ENCODE measurements at places on chromosomes 4 and X. TPM values are rescaled to one million over a fixed set of nuclear protein-coding genes. Genes with fewer than 3 reads are reported as not detected.

Gene CTAG1B
- total RNA-seq, result not detected

Gene SORCS2
- not detected for total RNA-seq

Gene COL4A6
- 0.47 TPM for total RNA-seq

Gene ARR3
- total RNA-seq, result not detected

Gene SH3BP2
- total RNA-seq, result 18.7 TPM

Gene SLC25A6
- 125 TPM for total RNA-seq

Gene FRG2
- 0.17 TPM for total RNA-seq

Gene LNX1
- total RNA-seq, result 0.39 TPM

Gene NDP
- total RNA-seq, result 29.2 TPM

Gene PDE5A
- total RNA-seq, result 42.0 TPM

Gene PLK4
- 13.8 TPM for total RNA-seq

Gene RNF175
- not detected for total RNA-seq

DNA sequence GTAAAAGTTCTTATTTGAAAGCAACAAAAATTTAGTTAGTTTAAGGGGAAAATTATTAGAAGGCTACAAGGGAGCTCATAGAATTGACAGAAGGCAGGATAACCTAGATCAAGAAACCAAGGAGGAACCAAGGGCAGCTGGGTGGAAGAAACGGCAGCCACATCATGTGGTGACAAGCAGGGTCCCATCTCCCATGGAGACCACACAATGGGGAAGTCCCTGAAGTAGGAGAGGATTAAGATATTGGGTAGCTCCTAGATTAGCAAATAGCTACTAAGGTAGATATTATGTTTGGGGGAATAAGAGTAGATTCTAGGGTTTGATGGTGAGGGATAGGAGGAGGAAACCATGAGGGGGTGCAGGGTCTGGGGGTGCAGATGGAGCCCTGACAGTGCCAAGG is 48.0 kb upstream of the TMEM154 start:
- DNase-seq, result no peak

DNA sequence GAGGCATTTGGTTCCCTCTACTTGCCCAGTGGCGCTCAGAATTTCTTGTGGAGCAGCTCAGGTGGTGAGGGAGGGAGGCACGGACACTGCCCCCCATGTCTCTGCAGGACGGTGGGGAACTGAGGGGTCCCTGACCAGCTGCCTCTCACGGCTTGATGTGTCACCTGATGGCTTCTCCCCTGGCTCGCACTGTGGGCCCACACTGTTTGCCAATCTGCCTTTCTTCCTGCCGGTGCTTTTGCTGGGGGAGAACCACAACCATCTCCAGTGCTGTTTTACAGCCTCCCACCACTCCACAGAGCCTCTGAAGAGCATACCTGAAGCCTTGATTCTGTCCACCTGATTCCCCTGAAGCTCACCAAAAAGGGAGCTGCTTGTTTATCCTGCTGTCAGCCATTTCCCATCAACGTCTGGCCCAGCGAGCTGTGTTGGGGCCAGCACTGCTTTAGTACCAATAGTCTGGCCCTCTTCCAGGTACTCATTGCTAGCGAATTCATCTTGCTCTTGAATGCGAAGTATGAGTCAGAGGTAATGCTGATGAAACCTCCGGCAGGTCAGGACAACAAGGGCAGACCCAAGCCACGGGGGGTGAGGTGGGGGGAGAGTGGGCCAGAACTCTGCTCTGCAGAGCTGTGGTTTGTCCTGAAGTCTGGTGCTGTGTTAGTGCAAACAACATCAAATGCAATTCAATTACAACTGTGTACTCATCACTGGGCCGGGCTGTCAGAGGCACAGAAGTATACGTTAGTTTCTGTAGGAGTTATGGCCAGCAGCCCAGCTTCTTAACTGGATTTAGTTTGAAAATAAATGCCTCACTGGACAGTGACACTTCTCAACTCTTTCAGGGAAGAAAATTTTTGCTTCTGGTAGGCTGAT is 208.3 kb upstream of the JADE1 start:
- peak; percentile 97 for DNase-seq

DNA sequence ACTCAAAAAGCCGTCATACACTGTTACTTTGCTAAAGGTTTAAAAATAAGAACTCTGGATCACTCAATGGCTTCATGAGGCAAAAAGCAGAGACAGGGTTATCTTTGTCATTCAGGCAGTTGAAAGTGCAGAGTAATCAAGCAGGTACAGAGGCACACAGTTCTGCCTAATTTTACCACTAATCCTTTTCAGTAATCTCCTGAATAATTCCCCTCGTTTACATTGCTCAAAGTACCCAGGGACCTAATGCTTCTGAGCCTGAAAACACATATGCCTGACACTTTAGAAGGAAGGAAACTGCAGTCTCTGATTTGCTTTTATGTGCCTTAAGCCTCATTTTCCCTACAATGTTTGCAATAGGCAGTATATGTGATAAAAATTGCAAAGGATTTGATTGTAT is 71.4 kb upstream of the TRAM1L1 start:
- no peak for DNase-seq

DNA sequence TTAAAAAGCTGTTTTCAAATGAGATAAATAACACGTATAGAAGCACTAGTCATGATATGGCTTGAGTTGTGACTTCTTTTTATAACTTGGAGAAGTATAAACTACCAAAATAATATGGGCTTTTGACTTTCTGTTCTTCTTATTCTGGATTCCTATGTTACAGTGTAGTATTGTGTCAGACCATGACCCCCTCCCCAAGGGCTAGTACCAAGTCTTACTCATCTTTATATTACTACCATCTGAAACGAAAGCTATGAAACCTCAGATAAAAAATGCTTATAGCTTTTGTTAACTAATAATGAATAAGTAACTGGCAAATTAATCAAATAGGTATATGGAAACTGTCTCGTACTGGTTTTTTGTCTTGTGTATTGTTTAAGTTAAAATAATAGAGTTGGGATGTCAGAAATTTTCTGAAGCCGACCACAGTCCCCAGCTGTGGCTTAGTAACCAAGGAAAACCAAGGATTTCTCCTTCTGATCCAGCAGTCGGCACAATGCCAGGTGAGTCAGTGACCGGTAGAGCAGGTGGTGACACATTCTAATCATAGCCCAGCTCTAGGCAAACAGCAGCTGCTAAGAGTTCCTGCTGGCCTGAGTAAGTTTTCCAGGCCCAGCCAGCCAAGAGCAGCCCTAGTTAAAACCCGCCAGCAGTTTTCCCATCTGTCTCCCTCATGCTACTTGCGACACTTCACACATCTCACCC is 163.3 kb upstream of the PRDX4 start:
- peak; percentile 92 for DNase-seq

DNA sequence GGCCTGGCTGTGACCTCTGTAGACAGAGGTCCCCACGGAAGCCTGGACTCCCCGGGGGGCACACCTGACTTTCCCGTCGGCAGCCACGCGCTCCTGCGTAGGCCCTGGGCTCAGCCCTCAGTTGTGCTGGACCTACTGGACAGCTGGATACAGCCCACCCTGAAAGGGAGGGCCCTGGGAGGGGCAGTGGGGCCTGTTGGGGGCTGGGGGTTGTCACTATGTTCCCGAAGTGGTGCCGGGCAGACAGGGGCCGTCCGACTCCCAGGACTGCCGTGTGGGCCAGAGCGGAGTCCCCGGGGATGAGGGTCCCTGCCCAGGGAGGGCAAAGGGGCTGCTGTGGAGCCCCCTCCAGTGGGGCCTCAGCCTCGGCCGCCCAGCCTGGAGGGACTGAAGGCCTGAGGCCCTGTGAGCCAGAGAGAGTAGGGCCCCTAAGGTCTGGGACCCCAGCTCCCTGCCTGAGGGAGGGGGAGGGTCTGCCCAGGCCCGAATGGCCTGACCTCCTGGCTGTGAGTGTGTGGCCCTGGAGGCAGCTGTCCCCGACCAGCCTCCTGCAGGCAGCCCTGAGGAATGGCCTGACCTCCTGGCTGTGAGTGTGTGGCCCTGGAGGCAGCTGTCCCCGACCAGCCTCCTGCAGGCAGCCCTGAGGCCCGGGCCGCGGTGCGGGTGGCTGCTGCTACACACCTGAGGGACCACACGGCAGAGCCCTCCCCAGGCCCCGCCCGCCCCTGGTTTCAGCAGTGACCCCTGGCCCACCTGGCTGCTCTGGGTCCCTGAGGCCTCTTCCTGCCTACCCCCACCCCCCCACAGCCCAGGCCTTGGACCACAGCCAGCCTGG is 25.8 kb downstream of the FGFRL1 start:
- DNase-seq, result no peak

DNA sequence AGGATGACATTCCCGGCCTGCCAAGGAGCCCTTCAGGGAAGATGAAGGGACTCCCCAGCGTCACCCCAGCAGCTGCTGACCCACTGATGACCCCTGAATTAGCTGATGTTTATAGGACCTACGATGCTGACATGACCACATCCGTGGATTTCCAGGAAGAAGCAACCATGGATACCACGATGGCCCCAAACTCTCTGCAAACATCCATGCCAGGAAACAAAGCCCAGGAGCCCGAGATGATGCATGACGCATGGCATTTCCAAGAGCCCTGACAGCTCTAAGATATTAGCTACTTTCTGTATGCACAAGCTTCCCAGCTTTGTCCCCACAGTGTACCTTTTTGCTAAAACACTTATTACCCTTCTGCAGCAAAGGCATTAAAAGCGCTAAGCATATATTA is 14.4 kb downstream of the AMBN start:
- peak; percentile 71 for DNase-seq

GRCh38 chr4:13529128-13529919 is 15.0 kb downstream of the NKX3-2 start:
- DNase-seq, result no peak

GRCh38 chrX:16931371-16931770 is 15.1 kb upstream of the REPS2 start:
- DNase-seq, result no peak

DNA sequence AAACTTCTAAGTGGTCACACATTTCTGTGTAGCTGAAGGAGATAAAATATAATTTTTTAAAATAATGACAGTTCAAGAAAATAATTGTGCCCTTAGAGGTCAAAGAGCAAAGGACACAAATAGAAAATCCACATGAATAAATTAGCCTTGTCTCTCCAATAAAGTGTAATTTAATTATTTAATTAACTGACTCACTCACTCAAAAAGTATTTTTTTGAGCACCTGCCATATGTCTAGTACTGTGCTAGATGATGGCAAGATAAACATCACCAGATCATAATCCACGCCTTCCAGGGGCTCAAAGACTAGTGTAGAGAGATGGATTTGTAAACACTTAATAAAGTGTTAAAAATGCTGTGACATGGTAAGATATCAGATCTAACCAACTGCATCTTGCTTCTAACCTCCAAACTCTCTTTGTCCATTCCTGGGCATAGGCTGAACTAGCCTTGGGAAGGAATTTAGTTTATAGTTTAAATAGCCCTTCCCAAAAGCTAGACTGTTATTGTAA is 112.5 kb downstream of the SCLT1 start:
- DNase-seq, result peak; percentile 7

DNA sequence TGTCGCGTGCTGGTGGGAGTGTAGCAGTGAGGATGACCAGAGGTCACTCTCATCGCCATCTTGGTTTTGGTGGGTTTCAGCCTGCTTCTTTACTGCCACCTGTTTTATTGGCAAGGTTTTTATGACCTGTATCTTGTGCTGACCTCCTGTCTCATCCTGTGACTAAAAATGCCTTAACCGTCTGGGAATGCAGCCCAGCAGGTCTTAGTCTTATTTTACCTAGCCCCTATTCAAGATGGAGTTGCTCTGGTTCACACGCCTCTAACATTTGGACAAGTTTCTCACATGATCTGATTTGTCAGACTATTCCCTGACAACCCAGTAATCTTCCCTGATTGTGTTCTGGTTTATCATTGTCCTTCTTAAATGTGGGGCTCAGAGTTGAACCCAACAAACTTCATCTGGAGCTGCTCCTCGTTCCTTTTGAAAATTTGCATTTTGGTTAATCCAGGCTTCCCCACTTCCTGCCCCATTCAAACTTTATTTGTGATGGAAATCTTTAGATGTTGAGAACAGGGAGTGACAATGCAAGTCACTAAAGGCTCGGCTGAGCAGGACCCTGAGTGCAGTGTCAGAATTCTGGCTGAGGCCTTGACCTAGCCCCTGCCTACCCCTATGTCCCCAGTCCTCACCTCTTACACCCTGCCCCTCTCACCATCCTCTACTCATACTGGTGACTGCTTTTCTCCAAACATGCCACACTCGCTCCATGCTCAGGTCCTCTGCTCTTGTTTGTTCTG is 226.8 kb downstream of the STIM2 start:
- no peak for DNase-seq

- DNase-seq, result no peak
Observed at GRCh38 chrX:69076088-69076487, 89.2 kb downstream of the PJA1 start.

DNA sequence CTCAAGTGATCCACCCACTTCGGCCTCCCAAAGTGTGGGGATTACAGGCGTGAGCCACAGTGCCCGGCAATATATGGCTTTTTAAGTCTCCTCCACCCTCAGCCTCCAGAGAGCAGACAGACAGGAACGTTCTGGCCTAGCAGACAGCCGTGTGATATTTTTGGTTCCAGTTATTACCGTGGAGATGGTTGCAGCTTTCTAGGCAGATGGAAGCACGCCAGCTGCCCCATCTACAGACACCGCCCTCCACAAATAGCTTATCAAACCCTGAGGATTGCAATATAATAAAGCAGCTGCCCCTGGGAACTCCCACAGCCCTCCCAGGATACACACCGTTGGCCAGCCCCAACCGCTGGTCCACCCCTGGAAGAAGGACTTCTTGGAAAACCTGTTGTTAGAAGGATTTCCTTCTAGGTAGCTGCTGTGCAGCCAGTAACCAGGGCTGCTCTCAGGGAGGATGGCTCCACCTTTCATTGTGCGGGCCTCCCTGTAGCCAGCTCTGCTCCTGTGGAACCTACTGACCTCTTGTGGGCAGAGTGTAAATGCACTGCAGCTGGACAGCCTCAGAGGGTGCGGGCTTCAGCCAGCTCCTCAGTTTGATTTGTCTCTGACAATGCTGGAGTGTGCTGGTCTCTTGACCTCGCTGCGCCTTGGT is 44.0 kb downstream of the SLC25A5 start:
- peak; percentile 85 for DNase-seq

DNA sequence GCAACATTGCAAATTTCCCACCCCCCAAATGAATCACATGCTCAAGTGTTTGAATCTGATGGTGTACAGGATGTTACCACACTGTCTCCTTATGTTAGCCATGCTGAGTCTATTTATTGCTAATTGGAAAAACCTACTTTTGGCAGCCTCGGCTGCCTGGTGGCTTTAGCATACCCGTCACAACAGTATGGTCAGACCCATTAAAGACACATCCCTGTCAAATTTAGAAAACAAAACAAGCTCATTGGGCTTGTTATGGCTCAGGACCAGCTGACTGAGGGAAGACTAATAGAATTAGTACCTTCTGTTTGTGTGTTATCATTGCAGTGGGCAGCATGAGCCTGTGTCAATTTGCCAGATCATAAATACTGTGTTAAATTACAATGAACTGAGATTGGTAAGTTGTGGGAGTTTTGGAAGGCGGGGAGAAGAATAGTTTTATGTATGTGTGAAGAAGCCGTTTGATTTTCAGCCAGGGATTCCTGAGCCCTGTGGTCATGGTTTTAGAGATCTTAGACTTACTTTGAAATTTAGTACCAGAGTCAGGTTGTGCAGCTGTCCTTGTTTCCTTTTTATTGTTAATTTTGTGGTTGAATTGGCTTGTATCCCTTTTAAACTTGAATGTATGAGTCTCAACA is 66.8 kb downstream of the POLA1 start:
- DNase-seq, result peak; percentile 56

- DNase-seq, result no peak
Observed at GRCh38 chr4:115749404-115749803, 636.0 kb upstream of the NDST4 start.

GRCh38 chrX:111837197-111837596 is 38.8 kb upstream of the TRPC5OS start:
- no peak for DNase-seq
